CD4-positive, alpha-beta memory T cell (primary cell): ENCODE measurements at places on chromosomes 2 and 18. TPM values are rescaled to one million over a fixed set of nuclear protein-coding genes. Genes with fewer than 3 reads are reported as not detected.

LIPG gene
- polyA plus RNA-seq = not detected

GRCh38 chr2:200156166-200156835 is 150.2 kb upstream of the SPATS2L start:
- H3K36me3 ChIP-seq = no peaks in the 10 kb centered on the region
- no peak for DNase-seq
- no peaks in the 10 kb centered on the region for H3K27me3 ChIP-seq
- no peak overlapping the region for H3K4me3 ChIP-seq

DNA sequence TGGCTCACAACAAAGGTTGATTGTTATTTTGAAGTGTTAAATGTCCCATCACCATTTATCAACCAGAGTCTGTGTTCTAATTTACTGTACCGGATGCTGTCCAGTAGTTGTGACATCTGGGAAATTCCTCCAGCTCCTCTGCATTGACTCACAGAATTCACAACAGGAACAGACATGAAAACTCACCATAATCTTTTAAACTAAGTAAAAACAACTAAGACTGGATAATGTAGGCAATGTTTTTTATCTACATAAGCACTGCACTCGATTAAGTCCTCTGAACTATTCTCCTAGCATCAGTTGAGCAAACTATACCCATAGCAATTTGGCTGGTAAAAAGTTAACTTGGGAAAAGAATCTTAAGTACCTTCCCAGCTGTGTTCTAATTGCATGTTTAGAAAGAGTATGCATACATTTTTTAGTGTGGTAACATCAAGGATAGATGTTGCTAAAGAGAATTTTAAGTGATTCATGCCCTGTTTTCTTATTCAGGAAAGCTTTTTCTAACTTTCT is 42.9 kb upstream of the MYO1B start:
- H3K27me3 ChIP-seq = no peaks in the 10 kb centered on the region
- no peak overlapping the region for H3K27ac ChIP-seq
- H3K36me3 ChIP-seq = no peaks in the 10 kb centered on the region
- H3K4me1 ChIP-seq = peaks cover 42% of the 10 kb centered on the region

RGPD4 gene
- 0.03 TPM for polyA plus RNA-seq

- H3K27me3 ChIP-seq = peaks cover 13% of the 10 kb centered on the region
- no peaks in the 10 kb centered on the region for H3K4me1 ChIP-seq
- no peak overlapping the region for H3K4me3 ChIP-seq
- no peaks in the 10 kb centered on the region for H3K36me3 ChIP-seq
- no peak overlapping the region for H3K27ac ChIP-seq
- DNase-seq = no peak
These were observed 497 bp downstream of the COLEC12 start for GRCh38 chr18:499776-500631.

GRCh38 chr2:208320686-208321085 is 54.6 kb downstream of the PIKFYVE start:
- no peaks in the 10 kb centered on the region for H3K27me3 ChIP-seq
- no peaks in the 10 kb centered on the region for H3K4me1 ChIP-seq
- no peak overlapping the region for H3K4me3 ChIP-seq
- H3K27ac ChIP-seq = no peak overlapping the region
- H3K36me3 ChIP-seq = peaks cover 45% of the 10 kb centered on the region

- no peak overlapping the region for H3K4me3 ChIP-seq
- H3K36me3 ChIP-seq = peaks cover 76% of the 10 kb centered on the region
- H3K27ac ChIP-seq = no peak overlapping the region
- H3K27me3 ChIP-seq = no peaks in the 10 kb centered on the region
- DNase-seq = no peak
These were observed 14.8 kb downstream of the CAD start for GRCh38 chr2:27231921-27232320.

GRCh38 chr2:195312662-195313061 is 344.4 kb upstream of the SLC39A10 start:
- H3K4me3 ChIP-seq = no peak overlapping the region
- H3K27ac ChIP-seq = no peak overlapping the region
- H3K36me3 ChIP-seq = no peaks in the 10 kb centered on the region
- no peaks in the 10 kb centered on the region for H3K27me3 ChIP-seq

FRZB gene
- not detected for polyA plus RNA-seq

GRCh38 chr2:101619191-101619591 is 78.3 kb upstream of the MAP4K4 start:
- H3K36me3 ChIP-seq = no peaks in the 10 kb centered on the region
- H3K27ac ChIP-seq = no peak overlapping the region
- no peak overlapping the region for H3K4me3 ChIP-seq
- H3K4me1 ChIP-seq = peaks cover 16% of the 10 kb centered on the region

DNA sequence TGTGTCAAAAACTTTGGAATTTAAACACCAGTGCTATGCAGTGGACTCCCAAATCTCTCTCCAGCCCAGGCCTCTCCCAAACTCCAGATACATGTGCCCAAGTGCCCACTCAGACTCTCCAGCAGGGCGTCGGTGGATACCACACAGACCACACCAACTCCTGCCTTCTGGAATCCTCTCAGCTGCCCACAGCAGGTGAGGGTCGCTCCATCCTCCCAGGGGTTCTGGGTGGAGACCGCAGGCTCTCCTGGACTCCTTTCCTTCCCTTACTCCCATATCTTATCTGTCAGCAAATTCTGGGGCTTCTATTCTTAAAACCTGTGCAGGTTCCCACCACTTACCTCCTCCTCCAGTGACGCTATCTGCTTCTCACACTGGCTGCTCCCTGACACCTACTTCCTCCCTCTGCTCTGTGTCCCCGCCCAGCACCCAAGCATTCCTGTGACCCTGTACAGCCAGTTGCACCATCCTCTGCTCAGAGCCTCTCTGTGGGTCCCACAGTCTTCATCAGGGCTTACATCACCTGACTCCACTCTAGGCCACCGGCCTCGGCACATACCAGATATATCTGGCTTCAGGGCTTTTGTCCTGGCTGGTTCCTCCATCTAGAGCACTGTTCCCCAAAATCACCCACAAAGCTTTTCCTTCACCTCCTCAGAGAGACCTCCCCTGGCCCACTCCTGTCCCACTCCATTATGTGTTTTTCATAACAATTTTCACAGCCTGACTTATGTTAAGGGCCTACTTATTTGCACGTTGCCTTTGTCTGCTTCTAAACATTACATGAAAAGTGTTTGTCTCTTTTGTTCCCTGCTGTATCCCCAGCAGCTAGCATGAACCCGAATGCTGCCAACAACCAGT is 2.6 kb upstream of the IMP4 start:
- H3K27ac ChIP-seq = no peak overlapping the region
- no peak for DNase-seq
- H3K36me3 ChIP-seq = peaks cover 32% of the 10 kb centered on the region
- no peak overlapping the region for H3K4me3 ChIP-seq
- H3K27me3 ChIP-seq = no peaks in the 10 kb centered on the region

IFT172 gene
- polyA plus RNA-seq = 2.1 TPM
